ENCODE measurements at places on chromosomes 16 and 17.

GRCh38 chr16:80982646-80983045 is 24.0 kb downstream of the CMC2 start:
- no peak for DNase-seq

DNA sequence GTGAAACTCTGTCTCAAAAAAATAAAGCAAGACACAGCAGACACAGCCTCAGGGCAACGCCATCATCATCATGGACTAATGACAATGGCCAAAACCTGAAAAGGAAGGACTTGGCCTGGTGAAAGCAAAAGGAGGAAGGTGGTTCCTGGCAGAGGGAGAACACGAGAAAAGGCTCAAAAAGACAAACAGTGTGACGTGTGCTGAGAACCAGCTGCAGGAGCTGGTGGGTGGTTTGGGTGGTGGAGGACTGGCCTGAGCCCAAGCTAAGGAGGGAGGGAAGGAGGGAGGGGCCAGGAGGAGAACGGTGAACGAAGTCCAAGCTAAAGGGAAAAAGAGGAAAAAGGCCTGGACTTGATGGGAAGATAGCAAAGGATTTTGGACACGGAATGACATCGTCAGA is 85.1 kb downstream of the SLC39A11 start:
- DNase-seq: no peak

- DNase-seq: no peak
Observed at GRCh38 chr17:16439811-16440351, 24.5 kb downstream of the TRPV2 start.

DNA sequence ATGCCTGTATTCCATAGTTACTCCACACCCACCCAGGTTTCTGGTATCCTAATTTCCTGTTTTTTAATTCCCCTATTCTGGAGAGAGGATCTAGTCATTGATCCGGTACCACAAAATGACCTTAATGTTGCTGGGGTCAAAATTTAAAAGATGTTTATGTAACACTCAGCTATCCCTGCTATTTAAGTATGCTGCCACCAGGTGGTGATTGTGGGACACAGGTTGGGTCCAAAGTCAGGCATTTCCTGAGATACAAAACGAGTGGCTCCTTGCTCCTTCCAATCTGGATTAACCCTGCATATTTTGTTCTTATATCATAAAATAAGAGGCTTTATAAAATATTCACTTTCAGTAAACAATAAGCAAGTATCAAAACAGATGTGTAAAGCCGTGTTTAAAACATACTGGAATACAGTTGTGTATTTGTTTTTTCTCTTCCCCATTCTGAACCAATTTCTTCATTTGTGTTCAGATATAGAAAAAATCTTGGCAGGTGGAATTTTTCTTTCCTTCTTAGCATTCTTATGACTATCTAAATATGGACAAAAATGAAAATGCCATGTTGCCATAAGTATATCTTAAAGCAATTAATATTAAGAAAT is 16.3 kb downstream of the HS3ST4 start:
- no peak for DNase-seq

- no peak for DNase-seq
Observed at GRCh38 chr16:2095315-2095853, 40.3 kb downstream of the PKD1 start.
